Stimulated activated naive CD8-positive, alpha-beta T cell treated with anti-CD3 and anti-CD28 coated beads, Interleukin-15, amount 100 ng/mL, for 72 hours (primary cell): ENCODE measurements at places on chromosomes 3 and 15.

DNA sequence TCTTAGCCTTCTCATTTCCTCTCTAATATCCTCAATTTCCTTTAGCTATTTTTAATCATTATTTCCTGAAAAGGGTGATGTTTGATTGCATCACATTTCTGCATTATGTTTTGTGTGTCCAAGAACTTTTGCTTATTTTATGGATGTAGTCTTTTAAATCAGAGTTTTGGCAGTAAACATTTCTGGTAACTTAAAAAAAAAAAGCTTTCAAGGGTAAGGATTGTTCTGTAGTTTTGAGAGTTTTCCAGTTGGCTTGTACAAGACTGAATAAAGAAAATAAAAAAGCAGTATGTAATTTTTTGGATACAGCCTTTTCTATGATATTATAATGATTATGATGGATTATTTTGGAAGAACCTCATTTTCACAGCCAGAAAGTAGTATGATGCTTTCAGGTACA, 99.4 kb downstream of the DHX36 start:
- DNase-seq: no peak

DNA sequence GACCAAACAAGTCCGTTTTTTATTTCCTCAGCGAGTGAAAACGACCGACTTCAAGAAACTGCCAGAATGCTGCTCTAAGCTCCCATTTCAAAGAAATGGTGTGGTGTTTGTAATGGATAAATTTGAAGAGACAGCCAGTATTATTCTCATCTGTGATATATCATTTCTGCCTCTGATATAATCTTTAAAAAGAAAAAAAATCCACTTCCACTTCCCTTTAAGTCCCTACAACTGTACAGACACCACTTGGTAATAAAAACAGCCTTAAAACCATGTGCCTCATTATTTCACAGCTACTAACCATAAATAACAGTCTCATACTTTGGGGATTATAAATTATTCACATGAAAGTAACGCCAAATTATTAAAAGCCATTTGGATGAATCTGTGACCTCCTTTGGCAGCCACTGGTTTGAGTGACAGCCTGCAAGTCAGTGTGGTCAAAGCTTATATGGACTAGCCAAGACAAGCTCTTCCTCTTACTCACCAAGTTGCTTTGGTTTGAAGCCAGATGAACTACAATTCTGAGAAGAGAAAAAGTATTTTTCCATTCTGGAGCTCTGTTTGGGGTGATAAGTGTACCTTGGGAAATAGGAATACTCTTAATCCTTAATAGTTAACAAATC, 168.0 kb downstream of the SHOX2 start:
- DNase-seq: no peak

DNA sequence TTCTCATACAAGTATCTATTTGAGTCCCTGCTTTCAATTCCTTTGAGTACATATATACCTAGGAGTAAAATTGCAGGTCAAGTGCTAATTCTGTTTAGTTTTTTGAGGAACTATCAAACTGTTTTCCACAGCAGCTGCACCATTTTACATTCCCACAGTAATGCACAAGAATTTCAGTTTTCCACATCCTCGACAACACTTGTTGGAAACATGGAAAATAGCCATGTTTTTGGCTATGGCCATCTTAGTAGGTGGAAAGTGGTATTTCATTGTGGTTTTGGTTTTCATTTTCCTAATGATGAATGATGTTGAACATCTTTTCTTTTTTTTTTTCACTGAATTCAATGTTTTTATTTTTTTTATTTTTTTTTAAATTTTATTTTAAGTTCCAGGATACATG, 44.4 kb upstream of the TNFAIP8L3 start:
- no peak for DNase-seq

DNA sequence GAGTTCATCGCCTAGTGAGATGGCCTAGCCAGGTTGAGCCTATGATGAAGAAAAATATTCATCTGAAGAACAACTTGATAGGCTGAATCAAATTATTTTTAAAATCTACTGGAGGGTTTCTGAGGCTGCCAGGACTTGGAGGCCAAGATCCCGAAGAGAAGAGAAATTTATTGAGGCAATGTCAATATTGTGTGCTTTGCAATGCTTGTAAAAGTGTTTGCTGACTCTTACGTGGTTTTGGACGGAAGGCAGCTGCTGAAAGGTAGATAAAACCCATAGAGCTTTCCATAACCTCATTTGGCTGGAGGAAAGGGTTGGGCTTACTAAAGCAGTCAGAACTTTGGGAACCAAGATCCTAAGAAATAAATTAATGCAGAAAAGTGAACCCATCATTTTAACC, 361.0 kb upstream of the IL12A start:
- no peak for DNase-seq

DNA sequence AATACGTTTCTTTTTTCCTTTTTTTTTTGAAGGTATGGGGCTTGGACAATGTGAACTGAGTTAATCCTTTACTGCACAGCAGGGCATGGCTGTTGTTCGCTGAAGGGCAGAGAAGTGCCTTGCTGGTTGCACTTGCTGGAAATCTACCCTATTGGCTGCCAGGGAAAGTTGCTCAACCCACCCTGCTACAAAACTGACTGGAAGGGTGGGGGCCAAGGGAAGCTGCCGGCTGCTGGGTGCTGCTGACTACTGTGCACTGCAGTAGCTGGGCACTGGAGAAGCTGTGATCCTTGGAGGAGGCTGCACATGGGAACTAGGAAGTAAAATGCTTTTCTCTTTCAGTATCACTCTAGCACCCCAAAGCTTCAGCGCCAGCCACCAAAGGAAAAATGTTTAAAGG, 70.5 kb downstream of the ETV5 start:
- DNase-seq: no peak

GRCh38 chr3:59839810-59840515, 790.1 kb upstream of the CFAP20DC start:
- DNase-seq: peak; percentile 15

- DNase-seq: no peak
Measured at GRCh38 chr3:2861120-2861519, 249.1 kb downstream of the IL5RA start.

DNA sequence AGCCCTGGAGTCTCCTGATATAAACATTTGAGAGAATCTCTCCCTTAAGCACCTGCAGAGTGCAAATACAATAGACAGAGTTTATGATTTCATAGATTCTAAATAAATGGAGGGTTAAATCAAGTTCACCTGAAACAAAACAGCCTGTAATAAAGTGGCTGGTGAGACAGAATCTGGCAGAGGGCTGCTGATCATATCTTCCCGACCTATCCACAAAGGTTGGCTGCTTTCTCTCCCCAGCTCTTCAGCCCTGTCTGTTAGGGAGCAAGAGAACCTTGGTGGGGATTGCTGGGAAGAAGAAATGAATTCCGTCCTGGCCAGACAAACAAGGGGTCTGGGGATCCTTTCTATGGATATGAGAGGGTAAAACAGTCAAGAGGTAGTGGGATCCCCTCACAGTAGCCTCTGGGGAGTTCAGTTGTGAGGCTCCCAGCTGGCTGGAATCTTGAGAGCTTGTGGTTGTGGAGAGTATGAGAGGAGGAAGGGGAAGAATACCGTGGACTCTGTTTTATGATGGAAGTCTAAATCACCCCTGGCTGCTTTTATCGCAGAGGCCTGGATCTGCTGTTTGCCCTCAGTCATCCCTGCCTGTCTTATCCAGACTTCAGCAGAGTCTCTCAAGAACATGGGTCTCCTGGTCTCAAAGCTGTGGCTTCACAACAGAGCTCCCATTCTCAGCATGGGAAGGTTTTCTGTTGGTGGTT, 451.3 kb downstream of the NTRK3 start:
- DNase-seq: no peak

GRCh38 chr3:75118779-75119178, 504.3 kb upstream of the CNTN3 start:
- no peak for DNase-seq

DNA sequence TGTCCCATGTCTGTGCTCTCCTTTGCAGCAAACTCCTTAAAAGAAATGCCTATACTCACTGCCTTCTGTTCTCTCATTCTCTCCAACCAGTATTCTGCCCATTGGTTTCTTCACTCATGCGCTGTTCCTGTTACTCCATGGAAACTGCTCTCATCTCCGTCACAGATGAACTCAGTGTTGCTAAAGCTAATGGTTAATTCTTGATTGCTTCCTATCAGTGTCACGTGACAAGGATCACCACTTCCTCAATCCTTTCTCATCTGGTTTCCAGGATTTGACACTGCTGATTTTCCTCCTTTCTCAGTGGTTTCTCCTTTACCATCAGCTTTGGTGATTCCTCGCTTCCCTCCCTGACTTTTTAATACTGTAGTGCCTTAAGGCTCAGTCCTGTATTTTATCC, 2.6 kb downstream of the DPH3 start:
- no peak for DNase-seq

DNA sequence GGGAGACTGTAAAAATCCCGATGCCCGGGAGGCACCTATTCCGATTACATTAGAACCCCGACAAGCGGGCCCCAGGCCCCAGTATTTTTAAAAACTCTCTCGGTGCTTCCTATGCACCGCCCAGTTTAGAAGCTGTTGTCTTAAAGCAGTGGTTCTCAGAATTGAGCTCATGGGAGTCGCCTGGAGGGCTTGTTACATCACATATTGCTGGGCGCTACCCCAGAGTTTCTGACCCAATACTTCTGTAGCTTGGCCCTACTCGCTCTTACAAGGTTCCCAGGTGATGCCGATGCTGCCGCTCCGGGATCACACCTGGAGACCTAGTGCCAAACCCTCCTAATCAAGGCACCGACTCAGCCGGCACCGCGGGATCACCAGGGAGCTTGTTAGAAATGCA, 35.2 kb downstream of the CPN2 start:
- DNase-seq: no peak

GRCh38 chr3:79018265-79018664, 749.5 kb downstream of the ROBO1 start:
- no peak for DNase-seq

- no peak for DNase-seq
Measured at GRCh38 chr3:159672728-159673688, 315.6 kb upstream of the IL12A start.

- no peak for DNase-seq
Measured at GRCh38 chr3:23239211-23240068, 36.3 kb downstream of the UBE2E2 start.

GRCh38 chr3:49840388-49840787, 16.0 kb downstream of the TRAIP start:
- DNase-seq: no peak

DNA sequence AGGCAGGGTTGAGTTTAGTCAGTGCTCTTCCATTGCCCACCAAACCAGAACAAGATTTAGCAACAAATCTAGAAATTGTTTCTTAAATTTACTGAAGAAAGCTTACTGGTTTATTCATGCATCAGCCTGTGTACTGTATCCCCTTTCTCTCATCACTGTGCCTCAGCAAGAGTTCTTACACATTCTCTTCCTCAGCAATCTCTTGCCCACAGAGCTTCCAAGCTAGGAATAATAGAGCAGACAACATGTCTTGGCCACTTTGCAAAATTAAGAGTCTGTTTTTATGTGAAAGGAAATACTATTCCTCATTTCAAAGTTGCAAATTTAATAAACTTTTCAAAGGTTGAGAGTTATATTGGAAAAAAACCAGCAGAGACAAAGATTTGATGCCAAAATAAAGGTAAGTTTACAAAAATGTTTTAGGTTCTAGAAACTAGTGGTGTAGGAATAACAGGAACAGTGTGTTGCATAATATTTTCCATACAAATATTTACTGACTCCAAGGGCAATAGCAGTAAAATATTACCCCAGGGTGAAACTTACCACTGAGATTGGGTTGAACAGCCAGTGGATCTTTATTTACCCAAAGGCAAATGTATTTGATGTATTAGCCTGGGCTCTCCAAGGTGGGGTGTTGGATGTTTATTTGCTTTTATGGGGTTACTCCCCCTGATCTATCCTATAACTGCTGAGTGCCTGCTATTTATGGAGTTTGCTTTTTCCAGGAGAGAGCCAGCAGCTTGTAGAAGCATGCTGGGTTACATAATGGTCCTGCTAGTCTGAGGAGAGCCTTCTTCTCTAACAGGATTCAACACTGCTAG, 276.7 kb downstream of the ADAMTSL3 start:
- no peak for DNase-seq

GRCh38 chr3:190036631-190037030, 84.1 kb downstream of the P3H2 start:
- DNase-seq: no peak

DNA sequence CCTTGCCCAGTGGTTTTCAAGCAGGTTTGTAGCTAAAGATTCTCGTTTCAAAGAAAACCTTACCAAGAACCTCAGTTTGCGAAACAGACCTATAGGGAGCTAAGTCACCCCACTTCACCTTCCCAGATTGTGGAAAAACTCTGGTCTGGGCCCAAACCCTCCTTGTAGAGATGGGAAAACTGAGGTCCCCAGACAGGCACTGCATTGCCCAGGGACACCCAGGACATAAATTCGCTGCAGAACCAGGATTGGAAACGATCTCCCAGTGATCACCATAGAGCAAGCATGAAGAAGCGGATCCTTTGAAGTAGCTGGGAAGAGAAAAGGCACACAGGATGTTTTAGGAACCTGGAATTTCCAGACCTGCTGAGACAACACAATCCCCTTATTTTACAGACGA, 85.6 kb upstream of the PIAS1 start:
- no peak for DNase-seq

GRCh38 chr3:557972-558371, 361.4 kb downstream of the CHL1 start:
- no peak for DNase-seq

- DNase-seq: peak; percentile 85
Measured at GRCh38 chr3:50237754-50238548, 1.9 kb downstream of the GNAI2 start.

GRCh38 chr15:44435893-44436667, 8.7 kb downstream of the CTDSPL2 start:
- DNase-seq: no peak

DNA sequence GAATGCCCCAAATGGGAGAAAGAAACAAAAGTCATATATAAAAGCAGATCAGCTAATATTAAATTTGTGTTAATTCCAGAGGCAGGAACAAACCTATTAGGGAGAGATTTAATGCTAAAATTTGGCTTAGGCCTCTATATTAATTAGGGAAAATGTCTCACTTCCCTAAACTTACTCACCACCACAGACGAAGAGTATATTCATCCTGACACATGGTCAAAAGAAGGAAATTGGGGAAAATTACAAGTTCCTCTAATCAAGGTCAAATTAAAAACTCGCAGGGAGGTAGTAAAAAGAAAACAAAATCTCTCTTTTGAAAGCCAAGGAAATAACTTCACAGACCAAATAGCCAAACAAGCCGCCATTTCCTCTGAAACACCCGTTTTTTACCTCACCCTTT, 32.2 kb downstream of the GRM2 start:
- no peak for DNase-seq

GRCh38 chr15:95590533-95591044, 739.9 kb upstream of the NR2F2 start:
- DNase-seq: no peak

DNA sequence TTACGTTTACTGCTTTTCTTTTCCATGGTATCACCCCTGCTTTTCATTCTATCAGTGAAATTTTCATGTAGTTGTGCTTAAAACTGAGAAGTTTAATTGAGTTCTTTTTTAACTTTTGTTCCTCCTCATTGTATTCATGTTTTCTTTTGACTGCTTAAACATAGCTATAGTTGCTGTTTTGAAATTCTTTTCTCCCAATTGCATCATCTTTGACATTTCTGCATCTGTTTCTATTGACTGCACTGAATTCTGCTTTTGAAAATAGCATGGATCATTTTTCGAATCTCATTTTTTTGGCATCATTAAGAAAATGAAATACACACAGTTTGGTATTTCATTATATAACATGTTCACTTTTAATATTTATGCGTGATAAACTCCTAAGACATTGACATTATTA, 694.9 kb downstream of the MECOM start:
- no peak for DNase-seq

GRCh38 chr15:99155961-99156443, 51.1 kb downstream of the SYNM start:
- DNase-seq: no peak

- DNase-seq: no peak
Measured at GRCh38 chr15:32784581-32784980, 66.8 kb downstream of the GREM1 start.

GRCh38 chr3:59939826-59940426, 890.1 kb upstream of the CFAP20DC start:
- DNase-seq: no peak
